ENCODE measurements at places on chromosomes 2 and 18. TPM values are rescaled to one million over a fixed set of nuclear protein-coding genes. Genes with fewer than 3 reads are reported as not detected.

DNA sequence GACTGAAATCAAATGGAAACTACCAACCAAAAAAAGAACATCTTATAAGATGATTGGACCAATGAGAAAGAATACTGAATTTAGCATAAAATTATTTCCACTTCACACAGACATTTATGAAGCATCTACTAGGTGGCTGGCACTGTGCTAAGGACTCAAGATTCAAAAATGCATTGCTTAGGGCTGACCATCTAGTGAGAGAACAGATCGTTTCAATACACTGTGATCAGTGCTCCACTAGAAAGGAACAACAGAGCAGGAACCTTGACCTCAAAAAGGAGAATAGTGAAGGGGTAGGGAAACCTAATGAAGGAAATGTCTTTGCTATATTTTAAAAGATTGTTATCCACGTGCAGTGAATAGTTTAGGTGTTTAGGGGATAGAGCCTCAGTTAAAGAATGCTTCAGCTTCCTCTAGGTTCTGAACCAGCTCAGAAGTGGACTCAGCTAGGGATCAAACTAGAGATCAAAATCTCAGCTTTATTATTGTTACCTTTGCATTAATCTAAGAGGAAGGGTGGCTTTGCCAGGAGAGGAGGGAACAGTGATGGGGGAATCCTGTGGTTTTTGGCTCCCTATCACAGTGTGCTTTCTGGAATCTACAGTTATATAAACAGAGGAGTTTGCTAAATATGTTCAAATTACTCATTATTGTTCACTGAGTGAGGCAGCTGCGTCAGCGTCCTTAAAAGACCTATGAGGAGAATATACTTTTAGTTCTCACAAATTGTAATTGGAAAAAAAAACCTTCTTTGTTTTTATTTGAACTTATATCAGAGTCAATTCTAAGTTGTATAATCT, 16.2 kb upstream of the BBS5 start:
- no peak for DNase-seq

- DNase-seq = no peak
Observed at GRCh38 chr2:2740238-2740775, 409.2 kb upstream of the MYT1L start.

Gene SCN2A
- total RNA-seq = not detected

GRCh38 chr2:236574424-236575145, 5.0 kb downstream of the ACKR3 start:
- no peak for DNase-seq

DNA sequence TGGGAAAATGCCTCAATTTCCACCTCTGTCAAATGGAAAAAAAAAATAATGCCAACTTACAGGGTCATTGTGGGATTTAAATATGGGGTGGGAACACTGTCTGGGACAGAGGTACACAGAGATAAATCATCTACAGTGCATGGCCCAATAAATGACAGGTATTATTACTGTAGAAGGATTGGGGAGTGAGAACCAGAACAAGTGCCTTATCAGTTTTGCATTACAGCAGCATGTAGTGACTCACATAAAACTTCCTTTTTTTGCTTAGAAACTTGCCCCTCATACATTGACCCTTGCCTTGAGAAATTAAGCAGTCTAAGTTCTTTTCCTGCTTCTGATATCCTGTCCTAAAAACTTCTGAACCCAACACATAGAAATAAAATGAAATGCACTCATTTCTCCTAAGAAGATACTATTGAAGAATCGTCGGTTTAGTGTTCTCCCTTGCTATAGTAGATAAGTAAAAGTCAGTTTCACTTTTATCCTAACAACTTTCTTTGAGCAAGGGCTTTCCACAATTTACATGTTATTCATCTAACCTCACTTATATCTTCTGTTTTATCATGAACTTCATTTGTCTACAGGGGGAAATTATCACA, 121.0 kb upstream of the HAAO start:
- DNase-seq = no peak

GRCh38 chr2:208366215-208367127, 40.1 kb upstream of the PTH2R start:
- no peak for DNase-seq

Data from Peyer's patch (tissue), 4 donors.